ENCODE measurements at places on chromosomes 7 and 10. TPM values are rescaled to one million over a fixed set of nuclear protein-coding genes. Genes with fewer than 3 reads are reported as not detected.

Gene HGF
- not detected for total RNA-seq

Gene NDUFA5
- 63.7 TPM for total RNA-seq

Gene HMX3
- total RNA-seq: 0.45 TPM

Gene MARCHF5
- total RNA-seq: 25.4 TPM

Gene PPP2R2D
- 31.6 TPM for total RNA-seq

Gene SEMA4G
- 1.6 TPM for total RNA-seq

Gene CALHM1
- not detected for total RNA-seq

Gene UNC5B
- 0.07 TPM for total RNA-seq

Gene DENND2A
- total RNA-seq: not detected
